ENCODE measurements at places on chromosomes 11 and 22. TPM values are rescaled to one million over a fixed set of nuclear protein-coding genes. Genes with fewer than 3 reads are reported as not detected.

Gene SULT4A1
- not detected for total RNA-seq

Gene RBMXL2
- total RNA-seq = not detected

Gene SMC1B
- total RNA-seq = not detected

DNA sequence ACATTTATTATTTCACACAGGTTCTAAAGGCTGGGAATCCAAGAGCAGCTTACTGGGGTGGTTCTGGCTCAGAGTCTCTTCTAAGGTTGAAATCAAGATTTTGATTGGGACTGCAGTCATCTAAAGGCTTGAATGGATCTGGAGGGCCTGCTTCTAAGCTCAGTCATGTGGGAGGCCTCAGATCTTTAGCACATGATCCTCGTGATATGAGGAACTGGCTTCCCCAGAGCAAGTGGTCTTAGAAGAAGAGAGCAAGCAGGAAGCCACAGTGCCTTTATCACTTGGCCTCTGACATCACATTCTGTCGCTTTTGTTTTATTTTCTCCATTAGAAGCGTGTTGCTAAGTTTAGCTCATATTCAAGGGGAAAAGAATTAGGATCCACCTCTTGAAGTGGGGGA lies 88.9 kb downstream of the ARFGAP2 start:
- no peak for DNase-seq

DNA sequence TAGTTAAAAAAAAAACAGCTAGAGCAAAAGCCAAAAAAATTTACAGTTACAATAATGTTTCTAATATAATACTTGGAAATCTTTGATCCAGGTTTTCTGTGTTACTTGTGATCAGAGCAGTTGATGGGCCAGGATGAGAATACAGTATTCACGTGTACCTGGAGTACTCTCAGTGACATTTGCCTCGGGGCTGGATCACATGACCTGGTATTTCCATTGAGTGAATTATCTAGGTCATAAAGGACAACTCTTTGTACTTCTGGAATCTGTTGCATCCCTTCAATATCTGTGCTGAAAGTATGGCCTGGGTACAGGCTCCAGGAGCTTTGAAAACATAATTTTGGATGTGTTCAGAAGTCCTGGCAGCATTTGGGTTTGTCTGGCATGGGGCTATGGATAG lies 93.5 kb downstream of the GRAMD1B start:
- DNase-seq = no peak

- DNase-seq = no peak
These were observed 32.0 kb downstream of the BCR start for GRCh38 chr22:23212061-23213021.

- no peak for DNase-seq
These were observed 31.8 kb upstream of the RBMXL2 start for GRCh38 chr11:7056828-7057513.

- no peak for DNase-seq
These were observed 401.3 kb upstream of the CADM1 start for GRCh38 chr11:115905341-115906000.

- no peak for DNase-seq
These were observed 499.8 kb upstream of the CHORDC1 start for GRCh38 chr11:90722552-90723190.

Data from NCI-H460 (cell line).